ENCODE measurements at places on chromosomes 3 and 15. TPM values are rescaled to one million over a fixed set of nuclear protein-coding genes. Genes with fewer than 3 reads are reported as not detected.

The SAMMSON gene
- total RNA-seq = not detected

The TMC3 gene
- total RNA-seq = not detected

The GOLGA6D gene
- total RNA-seq = not detected

The MUC20 gene
- total RNA-seq = 0.50 TPM

The LOXL1 gene
- 287 TPM for total RNA-seq

The BAHD1 gene
- total RNA-seq = 7.3 TPM

The UROC1 gene
- total RNA-seq = not detected

The ENTPD3 gene
- total RNA-seq = not detected

The IMPG2 gene
- 0.33 TPM for total RNA-seq

The CTXN2 gene
- total RNA-seq = not detected

The AGBL1 gene
- not detected for total RNA-seq

The DPPA4 gene
- not detected for total RNA-seq

The COLQ gene
- 0.66 TPM for total RNA-seq

The MYL3 gene
- not detected for total RNA-seq
